Right lobe of liver (tissue), 6 donors: ENCODE measurements at places on chromosomes 6 and 20. TPM values are rescaled to one million over a fixed set of nuclear protein-coding genes. Genes with fewer than 3 reads are reported as not detected.

- no peak for DNase-seq
Observed at GRCh38 chr20:44160133-44160532, 26.9 kb downstream of the JPH2 start.

DNA sequence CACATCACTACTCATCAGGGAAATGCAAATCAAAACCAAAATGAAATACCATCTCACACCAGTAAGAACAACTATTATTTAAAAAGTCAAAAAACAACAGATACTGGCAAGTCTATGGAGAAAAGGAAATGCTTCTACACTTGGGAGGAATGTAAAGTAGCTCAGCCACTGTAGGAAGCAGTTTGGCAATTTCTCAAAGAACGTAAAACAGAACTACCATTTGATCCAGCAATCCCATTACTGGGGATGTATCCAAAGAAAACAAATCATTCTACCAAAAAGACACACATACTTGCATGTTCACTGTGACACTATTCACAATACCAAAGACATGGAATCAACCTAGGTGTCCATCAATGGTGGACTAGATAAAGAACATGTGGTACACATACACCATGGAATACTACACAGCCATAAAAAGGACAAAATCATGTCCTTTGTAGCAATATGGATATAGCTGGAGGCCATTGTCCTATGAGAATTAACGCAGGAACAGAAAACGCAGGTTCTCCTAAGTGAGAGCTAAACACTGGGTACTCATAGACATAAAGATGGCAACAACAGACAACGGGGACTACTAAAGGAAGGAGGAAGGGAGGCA is 260.4 kb downstream of the RNGTT start:
- DNase-seq = no peak

DNA sequence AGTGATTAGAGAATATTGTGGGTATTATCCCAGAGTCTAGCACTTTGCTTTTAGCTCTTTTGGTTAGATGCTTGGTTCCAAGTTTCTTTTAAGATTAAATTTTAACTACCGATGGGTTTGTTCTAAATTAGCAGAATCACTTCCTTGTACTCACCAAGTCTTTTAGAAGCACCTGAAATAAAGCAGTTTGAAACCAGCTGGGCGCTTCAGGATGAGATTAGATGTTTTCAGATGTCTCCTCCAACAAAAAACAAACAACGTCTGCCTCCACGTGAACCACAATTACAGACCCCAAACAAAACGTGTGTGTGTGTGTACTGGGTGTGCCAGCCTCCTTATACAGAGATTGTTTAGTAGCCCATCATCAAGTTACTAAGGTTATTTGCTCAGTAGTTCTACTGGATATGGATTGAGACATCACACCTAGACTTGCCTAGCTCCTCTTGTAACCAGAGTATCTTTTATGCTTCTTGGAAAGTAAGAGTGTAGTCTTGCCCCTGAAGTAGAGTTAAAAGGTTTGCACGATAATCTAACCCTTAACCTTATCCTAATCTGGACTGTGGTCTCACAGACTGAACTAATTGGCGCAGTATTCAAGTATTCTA is 2.3 kb downstream of the DSTN start:
- no peak for DNase-seq

The LCA5 gene
- 0.53 TPM for total RNA-seq

The KIAA0408 gene
- 0.33 TPM for total RNA-seq

- no peak for DNase-seq
Observed at GRCh38 chr6:166558156-166559005, 28.1 kb downstream of the RAMACL start.

The COX4I2 gene
- total RNA-seq = not detected

GRCh38 chr6:38933426-38933825 is 115.2 kb upstream of the GLP1R start:
- no peak for DNase-seq

The EMILIN3 gene
- total RNA-seq = not detected

GRCh38 chr20:31823360-31824124 is 4.4 kb downstream of the MYLK2 start:
- DNase-seq = no peak

DNA sequence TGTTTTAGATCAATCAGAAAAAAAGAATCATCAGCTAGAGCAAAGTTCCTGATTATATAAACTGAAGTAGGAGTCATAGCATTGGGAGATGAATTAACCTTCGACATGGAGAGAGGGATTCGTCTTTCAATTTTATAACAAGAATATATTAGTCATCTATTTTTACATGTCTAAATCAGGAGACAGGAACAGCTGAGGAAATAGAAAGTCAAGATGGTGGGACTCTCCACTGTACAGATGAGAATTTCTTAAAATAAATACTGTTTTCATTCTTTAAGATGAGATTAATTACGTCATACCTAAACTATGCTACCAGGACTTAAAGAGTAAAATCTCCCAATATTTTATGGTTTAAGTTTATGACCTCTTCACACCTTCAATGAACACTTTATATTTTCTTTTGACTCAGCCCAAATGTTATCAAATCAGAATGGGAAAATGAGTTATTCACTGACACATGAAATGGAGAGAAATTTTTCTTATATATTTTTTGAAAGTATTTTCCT is 1137.7 kb downstream of the EPHA7 start:
- no peak for DNase-seq

- no peak for DNase-seq
Observed at GRCh38 chr20:59463541-59463940, 140.8 kb upstream of the PHACTR3 start.

DNA sequence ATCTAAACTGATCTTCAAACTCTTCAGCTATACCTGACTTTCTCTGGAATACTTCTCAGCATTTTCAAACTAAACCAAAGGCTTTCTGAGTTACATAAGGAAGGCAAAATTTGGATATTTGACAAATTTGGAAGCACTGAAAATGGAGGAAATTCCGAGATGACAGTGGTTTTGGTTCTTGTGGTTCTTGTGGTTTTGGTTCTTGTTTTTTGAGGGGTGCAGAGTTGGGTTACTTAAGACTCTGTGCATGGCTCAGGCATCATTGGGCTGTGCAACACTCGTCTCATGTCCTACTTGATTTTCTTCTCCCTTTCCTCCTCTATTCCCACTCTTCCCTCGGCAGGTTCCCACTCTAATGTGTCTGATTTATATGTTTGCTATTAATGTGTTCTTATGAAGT is 78.0 kb downstream of the SLC22A3 start:
- no peak for DNase-seq

The GUCA1A gene
- total RNA-seq = not detected
